Astrocyte of the spinal cord (primary cell): ENCODE measurements at places on chromosomes 11 and 22.

- DNase-seq = no peak
These were observed 4.1 kb downstream of the ZNF214 start for GRCh38 chr11:7016011-7016410.

GRCh38 chr11:131838016-131838415, 467.6 kb downstream of the NTM start:
- no peak for DNase-seq

GRCh38 chr22:49772692-49773091, 55.0 kb downstream of the BRD1 start:
- no peak for DNase-seq

- DNase-seq = no peak
These were observed 11.3 kb upstream of the ETS1 start for GRCh38 chr11:128598506-128599150.

GRCh38 chr11:121236115-121237001, 56.2 kb upstream of the SC5D start:
- DNase-seq = peak; percentile 52

DNA sequence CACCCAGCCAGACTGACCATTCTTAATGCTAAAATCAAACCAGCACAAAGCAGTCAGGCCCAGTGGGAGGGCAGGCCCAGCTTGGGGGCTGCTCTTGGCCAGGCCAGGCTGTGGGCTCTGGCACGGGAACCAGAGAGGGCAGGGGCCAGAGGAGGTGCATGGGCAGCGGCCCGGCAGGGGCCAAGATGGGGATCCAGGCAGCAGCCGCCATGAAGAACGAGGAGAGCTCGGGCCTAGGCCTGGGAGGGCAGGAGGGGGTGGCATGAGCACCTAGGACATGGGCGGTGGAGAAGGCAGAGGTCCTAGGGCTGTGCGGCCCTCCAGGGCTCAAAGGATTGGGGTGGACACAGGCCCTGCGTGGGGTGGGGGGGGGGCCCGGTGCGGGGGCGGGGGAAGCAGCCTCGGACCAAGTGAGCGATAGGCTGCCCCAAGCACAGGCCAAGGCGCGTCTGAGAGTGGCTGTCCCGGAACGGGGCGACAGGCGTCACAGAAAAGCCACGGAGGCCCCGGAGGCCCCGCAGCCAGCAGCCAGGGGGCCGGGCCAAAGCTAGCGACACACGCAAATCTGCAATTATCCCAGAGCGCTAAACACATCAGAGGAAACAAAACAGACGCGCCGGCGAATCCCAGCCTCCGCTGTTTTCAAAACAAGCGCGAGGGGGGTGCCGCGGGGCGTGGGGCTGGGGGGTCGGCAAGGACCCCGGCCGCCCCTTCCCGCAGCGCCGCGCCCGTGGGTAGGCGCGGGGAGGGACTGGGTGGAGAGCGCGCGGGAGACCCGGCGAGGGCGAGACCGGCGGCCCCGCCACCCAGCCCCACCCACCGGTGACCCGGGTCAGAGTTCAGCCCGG, 8.3 kb downstream of the PLXNB2 start:
- DNase-seq = no peak

DNA sequence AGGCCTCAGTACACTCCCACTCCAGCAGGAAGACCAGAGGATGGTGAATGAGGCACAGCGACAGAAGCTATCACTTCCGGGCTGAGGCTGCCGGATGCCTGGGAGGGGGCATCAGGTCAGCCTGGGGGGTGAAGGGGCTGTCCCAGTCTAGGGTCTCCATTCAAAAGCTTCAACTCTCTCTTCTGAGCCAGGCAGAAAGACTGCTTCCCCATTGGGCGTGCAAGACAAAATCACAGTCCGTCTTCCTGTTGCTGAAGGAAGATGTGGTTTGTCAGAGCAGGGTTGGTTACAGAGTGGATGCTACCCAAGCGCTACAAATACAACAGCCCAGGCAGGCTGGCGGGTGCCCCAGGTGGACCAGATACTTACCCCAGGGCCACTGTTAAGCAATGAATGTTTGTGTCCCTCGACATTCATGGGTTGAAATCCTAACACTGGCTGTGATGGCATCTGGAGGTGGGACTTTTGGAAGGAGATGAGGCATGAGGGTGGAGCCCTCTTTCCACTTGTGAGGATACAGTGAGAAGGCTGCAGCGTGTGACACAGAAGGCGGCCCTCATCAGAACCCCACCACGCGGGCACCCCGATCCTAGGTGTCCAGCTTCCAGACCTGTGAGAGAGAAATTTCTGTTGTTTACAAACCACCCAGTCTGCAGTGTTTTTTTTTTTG, 12.0 kb downstream of the UPK3A start:
- no peak for DNase-seq

DNA sequence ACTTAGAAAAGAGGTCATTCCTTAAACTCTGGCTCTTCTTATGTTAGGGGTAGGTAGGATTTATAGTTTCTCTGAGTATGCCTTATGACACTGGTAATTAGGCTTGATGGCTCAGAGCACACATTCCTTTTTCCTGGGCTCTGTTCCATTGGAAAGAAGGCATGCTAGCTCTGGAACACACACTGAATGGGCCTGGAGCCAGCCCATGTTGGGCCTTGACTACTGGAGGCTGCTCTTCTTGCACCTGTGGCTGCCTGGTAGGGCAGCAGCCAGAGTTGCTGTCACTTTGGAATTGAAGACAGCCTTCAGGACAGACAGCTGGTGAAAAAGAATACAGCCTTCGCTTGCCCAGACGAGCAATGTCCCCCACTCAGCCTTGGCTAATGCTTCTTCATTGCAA, 18.2 kb downstream of the MCAM start:
- no peak for DNase-seq

DNA sequence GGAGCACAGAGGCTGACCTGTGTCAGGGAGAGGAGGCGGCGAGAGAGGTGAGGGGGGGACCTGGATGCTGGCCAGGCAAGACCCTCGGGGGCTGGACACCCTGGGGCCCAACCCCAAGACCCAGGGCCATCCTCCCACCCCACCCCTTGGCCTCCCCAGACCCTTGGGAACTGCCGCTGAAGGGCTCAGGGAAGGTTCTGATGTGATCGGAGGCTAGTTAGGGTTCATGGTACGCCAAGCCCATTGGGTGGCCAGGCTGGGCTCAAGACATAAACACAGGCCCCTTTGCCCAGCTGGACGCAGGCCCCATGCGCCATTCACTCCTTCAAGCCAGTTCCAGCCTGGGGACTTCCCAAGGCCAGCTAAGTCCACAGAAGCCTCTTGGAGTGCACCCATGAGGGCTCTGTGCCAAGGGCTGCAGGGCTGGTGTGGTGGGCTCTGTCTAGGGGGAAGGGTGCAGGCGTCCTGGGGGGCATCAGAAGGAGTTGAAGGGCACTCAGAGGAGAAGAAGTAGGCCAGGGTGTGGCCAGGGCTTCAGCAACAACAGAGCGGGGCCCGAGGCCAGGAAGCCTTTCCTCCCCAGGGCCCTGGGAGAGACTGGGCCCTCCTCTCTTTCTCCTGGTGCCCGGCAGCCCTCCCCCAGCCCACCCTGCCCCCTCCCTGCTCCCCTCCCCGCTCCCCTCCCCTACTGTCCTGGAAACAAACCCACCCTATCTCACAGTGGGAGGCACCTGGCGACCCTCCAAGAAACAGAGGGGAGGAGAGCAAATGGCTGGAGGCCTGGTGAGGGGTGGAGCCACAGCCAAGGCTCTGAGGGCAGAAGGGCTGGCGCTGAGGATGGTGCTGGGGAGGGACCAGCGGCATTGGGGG, 12.9 kb downstream of the TSPAN32 start:
- DNase-seq = peak; percentile 87

DNA sequence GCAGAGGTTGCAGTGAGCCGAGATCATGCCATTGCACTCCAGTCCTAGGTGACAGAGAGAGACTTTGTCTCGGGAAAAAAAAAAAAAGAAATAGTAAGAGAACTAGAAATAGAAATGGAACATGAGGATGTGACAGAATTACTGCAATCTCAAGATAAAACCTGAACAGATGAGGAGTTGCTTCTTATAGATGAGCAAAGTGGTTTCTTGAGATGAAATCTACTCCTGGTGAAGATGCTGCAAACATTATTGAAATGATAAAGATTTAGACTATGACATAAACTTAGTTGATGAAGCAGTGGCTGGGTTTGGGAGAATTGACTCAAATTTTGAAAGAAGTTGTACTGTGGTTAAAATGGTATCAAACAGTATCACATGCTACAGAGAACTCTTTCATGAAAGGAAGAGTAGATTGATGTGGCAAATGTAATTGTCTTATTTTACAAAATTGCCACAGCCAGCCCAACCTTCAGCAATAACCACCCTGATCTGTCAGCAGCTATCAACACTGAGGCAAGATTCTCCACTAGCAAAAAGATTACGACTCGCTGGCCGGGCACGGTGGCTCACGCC, 13.7 kb downstream of the XNDC1N start:
- DNase-seq = no peak
